Thymus (tissue), 14 donors: ENCODE measurements at places on chromosomes 3 and 15.

GRCh38 chr3:110804856-110805255, 266.8 kb upstream of the NECTIN3 start:
- no peak for DNase-seq

DNA sequence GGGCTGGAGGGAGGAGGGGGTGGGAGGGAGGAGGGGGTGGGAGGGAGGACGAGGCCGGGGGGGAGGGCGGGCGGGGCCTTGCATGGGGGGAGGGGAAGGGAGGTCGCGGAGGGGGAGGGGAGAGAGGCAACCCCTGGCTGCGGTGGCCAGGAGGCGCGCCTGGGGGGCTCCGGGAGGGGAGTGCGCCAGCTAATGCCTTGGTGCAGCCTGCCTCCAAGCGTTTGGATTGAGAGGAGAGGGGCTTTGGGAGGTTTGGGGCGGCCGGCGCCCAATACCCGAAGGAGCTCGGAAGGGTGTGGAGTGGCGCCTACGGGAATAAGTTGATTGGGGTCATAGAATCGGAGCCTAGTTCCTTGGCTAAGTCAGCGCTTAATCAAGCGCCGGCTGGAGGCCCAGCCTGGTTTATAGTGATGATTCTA, 557 bp downstream of the TFG start:
- peak; percentile 52 for DNase-seq

- no peak for DNase-seq
These were observed 51.5 kb downstream of the TGFBR2 start for GRCh38 chr3:30657914-30658313.

- no peak for DNase-seq
These were observed 12.4 kb downstream of the ACTC1 start for GRCh38 chr15:34782901-34783300.

DNA sequence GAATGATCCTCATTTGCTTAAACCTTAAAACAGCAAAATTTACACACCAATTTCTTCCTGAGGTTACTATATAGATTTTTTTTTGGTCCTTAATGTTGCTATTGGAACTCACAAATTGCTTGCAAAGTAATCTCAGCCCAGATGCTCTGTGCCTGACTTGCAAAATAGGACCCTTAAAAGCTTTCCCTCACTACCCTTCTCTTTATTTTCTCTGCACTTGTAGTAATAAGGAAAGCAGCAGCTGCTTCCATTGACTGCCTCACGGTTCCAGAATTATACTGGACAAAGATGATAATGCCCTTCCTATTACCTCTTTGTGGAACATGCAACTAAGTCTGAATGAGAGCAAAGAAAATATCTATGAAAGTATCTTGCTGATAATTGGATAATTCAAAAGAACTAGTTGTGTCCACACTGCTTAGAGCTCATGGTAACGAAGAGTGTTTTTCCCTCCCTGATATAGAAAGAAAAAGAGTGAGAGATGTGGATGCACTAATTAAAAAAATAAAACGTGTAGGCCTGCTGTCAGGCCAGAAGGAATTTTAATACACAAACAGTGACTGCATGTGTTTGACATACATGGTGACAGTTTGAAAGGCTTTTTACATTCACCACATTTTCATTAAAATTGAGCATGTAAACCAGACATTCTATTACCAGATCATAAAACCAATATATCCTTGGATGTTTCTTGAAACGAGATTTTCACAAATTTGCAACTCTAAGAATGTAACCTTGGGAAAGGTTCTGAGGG, 783.1 kb downstream of the GBE1 start:
- no peak for DNase-seq
